ENCODE measurements at places on chromosomes 11 and 22.

DNA sequence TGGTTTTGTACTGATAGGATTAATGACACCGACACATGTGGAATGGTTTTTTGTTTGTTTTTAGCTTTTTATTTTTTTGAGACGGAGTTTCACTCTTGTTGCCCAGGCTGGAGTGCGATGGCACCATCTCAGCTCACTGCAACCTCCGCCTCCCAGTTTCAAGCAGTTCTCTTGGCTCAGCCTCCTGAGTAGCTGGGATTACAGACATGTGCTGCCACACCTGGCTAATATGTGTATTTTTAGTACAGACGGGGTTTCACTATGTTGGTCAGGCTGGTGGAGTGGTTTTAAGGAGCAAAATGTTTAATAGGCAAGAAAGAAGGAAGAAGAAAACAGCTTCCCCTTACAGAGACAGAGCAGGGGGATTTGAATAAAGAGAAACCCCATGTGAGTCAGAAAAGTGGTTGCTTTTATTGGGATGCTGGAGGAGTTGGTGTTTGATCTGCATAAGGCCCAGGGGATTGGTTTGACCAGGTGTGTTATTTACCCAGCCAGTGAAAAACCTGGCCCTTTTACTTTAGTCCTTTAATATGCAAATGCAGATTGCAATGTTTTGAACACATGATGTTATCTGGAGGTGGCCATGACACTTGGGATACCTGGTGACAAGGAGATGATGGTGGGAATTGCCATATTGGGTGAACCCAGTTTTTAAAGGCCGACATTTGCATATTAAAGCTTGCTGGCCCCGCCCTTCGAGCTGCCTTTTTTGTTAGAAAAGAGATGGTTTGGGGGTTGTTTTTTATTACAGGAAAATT, 24.3 kb downstream of the SUSD2 start:
- no peak for DNase-seq

DNA sequence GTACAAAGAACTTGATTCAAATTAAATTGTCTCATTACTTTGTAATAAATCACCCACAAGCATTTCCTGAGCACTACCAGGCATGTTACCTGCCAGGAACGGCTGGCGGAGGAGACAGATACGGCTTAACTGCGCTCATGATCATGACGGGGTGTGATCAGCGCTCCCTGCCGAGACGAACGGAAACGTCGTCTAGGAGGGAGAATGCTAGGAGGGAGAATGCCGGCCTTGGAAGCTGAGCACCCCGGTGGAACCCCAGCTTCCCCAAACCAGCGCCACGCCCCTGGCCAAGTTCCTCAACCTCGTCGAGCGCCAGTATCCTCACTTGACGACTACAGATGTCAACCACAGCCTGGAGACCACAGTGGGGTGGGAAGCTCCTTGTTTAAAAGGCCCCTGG, 272.8 kb downstream of the CTTN start:
- DNase-seq: no peak

DNA sequence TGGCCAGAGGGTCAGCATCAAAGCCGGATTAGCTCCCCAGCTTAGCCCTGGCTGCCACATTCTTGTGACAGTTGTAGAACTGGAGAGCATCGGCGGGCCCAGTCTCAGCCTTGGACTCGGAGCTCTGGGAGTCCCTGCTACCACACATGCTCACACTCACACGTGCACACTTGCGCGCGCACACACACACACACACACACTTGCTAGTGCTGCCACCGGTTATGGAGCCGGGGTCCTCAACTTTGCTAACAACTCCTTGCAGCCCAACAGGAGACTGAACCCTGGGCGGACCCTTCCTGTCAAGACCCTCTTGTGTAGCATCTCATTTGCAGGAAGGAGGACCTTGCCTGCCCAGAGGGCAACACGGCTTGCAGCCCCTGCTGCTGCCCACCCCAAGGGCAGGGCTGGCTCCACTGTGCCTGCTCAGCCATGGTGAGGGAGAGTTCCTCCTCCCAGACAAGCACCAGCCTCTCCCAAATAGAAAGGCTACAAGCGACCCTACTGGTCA, 107.6 kb downstream of the WNT7B start:
- no peak for DNase-seq

- no peak for DNase-seq
Measured at GRCh38 chr11:34219941-34220370, 114.5 kb downstream of the NAT10 start.

DNA sequence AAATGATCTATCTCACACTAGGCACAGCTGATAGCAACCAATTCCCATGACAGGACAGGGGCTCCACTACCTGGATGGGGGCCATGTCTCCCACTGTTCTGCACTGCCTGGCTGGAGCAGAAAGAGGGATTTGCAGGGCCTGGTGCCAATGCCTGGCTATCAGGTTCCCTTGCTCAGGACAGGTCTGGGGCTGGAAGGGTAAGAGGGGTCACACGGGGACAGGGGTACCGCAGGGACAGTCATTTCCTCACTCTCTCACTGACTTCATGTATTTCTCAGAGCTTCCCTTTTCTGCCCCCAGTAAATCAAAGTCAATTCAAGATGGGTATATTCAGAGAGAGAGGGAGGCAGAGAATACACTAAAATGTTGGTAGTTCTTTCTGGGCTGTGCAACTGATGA, 119.1 kb upstream of the CSNK2A3 start:
- no peak for DNase-seq

- no peak for DNase-seq
Measured at GRCh38 chr11:14552089-14552488, 31.9 kb upstream of the PSMA1 start.

DNA sequence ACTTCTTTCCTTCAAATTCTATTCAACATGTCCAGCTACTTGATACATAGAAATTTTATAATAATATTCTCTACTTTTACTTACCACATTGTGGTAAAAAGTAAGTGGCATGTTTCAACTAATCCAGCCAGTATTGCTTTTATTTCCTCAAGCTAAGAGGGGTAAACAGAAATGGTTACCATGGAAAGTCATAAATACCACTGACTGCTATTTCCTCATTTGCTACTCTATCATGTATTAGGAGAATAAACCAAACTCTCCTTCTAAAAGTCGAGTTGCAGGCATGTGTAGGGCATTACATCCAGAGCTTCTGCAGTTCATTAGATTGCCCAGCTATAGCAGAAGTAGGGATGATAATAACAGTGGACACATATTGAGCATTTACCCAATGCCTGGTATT, 208.4 kb downstream of the MAML2 start:
- no peak for DNase-seq

DNA sequence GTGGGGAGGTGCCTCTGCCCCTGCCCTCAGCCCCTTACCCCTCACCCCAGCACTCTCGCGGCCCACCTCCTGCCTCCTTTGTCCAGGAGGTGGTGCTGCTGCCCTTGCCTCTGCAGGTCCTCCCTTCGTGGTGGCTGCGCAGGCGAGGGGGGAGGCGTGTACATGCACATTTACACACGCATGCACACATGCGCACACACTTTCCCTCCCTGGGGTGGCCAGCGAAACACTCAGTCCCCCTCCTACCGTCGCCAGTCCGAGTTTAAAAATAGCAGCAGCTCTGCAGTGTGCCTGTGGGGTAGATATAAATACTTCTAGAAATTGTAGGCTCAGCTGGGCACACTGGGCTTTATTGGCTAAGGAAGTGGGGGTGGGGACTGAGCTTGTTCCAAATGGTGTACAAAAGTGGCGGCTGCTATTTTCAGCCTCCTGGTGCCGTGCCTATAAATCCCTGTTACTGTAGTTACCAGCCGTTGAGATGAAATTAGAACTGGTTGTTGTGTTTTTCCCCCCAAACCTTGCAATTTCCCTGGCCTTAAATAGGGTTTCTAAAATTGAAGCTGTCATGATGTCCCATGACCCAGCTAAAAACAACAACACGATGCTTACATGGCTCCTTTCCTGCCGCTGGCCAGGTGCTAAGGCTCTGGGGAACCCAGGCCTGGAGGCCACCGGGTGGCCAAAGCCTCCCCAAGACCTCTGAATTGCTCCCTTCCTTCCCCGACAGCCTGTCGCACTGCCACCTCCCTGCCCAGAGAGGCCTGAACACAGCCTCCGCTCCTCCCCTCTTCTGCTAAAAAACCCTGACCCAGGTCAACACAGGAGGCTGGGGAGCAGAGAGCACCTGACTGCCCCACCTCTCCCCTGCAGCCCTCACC, 12.4 kb downstream of the PICK1 start:
- DNase-seq: peak; percentile 26

DNA sequence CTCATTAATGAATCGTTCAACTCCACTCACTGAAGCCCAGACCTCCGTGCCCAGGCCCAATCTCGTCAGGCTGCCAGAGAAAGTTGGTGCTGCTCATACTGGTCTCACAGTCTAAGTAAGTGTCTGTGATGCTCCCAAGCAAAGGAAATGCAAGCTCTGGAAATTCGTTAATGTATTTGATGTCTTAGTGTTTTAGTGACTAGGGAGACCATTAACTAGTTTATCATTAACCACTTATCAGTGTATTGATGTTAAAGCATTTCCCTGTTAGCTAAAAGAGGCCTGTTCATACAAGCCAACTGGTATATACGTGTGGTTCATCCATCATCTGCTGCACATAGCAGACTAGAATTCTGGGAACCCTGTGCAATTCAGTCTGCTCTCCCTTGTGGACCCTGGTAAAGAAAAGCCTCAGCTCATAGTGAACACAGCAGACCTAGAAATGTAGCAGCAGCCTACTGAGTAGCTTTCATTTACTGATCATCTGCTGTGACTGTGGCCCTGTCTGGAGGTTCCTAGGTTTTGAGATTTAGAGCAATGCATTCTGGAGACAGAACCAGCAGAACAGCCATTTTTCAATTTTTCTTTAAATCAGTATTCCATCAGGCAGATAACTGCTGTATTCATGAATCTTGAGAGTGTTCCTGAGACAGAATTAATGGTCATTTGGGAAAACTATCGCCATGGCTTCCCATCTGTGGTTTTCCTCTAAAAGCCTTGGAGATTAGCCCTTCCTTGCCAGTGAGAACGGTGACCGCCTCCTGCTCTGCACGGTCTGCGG, 15.7 kb upstream of the AIFM3 start:
- DNase-seq: no peak

- no peak for DNase-seq
Measured at GRCh38 chr22:31269892-31270579, 22.3 kb downstream of the PIK3IP1 start.

GRCh38 chr11:103972013-103972412, 64.4 kb upstream of the DDI1 start:
- no peak for DNase-seq

DNA sequence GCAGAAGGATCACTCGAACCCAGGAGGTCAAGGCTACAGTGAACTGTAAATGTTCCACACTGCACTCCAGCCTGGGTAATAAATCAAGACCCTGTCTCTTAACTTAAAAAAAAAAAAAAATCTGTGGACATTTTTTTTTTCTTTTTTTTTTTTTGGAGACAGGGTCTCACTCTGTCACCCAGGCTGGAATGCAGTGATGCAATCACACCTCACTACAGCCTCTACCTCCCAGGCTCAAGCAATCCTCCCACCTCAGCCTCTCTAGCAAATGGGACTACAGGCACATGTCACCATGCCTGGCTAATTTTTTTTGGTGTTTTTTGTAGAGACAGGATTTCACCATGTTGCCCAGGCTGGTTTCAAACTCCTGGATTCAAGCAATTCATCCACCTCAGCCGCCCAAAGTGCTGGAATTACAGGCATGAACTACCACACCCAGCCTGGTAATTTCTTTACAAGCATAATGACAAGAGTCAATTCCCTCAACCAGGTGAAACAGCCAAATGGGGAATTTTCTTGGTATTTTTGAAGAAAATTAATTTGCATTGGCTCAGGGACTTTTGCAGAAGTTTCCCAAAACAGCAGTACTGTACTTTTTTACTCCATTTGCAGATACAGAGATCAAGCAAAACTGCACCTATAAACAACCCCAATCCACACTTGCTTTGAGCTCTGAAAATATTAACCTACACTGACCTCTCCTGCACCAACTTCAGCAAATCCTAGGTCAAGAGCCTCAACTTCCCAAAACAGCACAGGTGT, 44.0 kb downstream of the MRTFA start:
- no peak for DNase-seq

DNA sequence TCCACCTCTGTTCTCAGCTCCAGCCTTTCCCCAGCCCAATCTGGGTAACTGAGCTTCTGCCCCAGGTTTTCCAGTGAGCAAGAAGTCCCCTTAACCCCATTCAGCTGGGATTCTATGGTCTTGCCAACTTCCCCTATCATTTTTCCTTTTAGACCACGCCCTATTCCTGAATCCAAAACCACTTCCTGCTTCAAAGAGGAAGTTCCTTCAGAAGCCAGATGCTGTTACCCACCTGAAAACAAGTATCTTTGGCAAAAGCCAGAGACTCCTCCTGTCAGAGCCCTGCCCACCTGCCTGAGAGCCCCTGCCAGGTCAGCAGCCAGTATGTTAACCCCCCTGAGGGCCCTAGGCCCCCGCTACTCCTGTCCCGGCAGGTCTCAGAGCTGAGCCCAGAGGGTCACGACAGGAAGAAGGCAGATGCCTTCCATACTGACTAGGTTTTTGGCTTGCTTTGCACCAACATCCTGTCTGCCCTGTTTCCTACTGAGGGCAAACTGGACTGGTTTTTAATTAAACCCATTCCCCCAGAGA, 20.3 kb upstream of the MICAL2 start:
- peak; percentile 78 for DNase-seq

- peak; percentile 31 for DNase-seq
Measured at GRCh38 chr11:9574622-9575259, 1.3 kb downstream of the WEE1 start.

GRCh38 chr22:20786536-20786979, 12.6 kb downstream of the SERPIND1 start:
- no peak for DNase-seq

DNA sequence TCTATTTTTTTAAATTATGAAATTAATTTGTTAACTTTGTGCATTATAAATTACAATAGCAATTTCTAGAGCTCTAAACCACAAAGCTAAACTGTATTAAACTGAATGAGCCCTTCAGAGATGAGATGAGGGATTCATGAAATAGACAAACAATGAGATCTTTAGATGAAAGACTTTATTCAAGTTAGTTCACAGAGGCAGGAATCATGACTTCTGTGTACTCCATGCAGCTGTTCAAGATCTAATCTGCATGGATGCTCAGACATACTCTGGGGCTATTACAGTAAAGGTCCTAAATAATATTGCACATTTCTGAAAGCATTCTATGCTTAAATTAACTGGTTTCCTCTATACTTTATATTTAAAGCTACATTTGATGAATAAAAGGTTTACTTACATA, 122.7 kb downstream of the FCHSD2 start:
- no peak for DNase-seq

- no peak for DNase-seq
Measured at GRCh38 chr11:35232891-35233330, 93.9 kb downstream of the CD44 start.

- no peak for DNase-seq
Measured at GRCh38 chr11:83978942-83979341, 692.8 kb upstream of the CCDC90B start.

- DNase-seq: no peak
Measured at GRCh38 chr11:39786682-39787081, 1672.8 kb downstream of the LRRC4C start.

DNA sequence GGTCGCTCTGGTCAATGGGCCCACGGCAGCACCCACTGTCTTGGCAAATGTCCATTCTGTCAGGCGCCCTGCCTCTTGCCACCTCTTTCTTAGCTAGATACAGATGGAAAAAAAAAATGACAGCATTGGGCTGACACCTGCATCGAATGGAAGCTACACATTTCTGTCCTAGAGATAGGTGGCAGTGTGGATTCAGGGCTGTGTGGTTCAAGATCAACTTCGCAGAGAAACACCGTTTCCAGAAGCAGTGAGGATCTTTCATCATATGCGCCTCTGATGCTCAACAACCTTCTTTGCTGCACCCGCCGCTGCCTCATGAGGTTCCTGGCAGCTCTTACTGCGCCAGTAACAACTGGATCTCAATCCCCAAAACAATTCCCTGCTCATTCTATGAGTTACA, 236.3 kb downstream of the KIRREL3 start:
- no peak for DNase-seq

Measured in fibroblast of mammary gland (primary cell).